ENCODE measurements at places on chromosomes 1 and 21.
A peak's percentile ranks its signal among the peaks of the same experiment; 100 is the strongest.

GRCh38 chr21:38115870-38116269 lies 140.9 kb upstream of the KCNJ15 start:
- DNase-seq = no peak

DNA sequence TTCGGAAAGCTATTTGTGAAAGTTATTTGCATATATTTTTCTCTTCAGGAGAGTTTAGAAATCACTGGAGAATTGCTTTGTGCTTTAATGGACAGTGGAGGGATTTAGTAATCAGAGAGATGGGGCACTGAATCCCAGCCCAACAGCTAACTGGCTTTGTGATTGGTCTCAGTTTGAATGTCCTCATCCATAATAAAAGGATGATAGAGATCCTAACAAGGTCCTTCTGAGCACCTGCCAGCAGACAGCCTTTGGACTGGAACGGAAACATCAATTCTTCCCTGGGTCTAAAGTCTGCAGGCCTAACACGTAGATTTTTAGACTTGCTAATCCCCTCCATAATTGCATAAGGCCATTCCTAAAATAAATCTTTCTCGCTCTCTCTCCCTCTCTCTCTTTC lies 112.0 kb upstream of the ADAMTS5 start:
- no peak for DNase-seq

DNA sequence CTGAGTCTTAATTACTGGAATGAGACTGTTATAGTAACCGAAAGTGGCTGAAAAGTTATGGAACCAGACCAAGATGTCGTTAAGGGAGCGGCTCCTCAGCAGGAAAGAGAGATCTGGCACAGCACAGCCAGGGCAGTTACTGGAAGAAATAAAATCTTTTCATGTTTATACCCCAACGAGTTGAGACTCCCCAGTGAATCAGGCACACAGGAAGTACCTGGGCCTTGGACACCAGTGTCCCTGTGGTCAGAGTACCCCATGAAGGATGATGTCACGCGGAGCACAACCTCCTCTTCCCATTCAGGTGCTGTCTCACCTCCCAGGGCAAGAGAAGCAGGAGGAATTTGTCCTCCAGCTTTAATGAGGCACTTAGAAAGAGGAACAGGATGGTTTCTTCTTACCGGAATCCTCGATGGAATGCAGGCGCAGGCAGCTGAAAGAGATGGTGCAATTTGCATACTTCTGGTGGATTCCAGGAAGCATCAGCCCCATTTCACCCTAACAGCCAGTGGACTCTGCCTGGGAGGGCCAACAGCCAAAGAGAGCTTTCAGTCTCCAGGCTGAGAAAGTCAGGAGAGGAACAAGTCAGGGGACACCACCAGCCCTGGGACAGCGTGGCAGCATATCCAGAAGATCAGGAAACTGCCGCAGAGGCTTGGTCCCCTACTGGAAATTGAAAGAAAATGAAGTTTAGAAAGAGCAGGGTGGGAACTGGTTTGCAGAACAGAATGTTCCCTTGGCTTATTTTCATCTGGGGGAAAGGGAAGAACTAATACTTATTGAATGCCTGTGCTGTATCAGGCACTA lies 35.9 kb upstream of the CTTNBP2NL start:
- peak; percentile 88 for DNase-seq

GRCh38 chr1:59640851-59641250 lies 173.9 kb upstream of the HOOK1 start:
- DNase-seq = no peak

- DNase-seq = peak; percentile 55
These were observed 116.3 kb downstream of the EPHB2 start for GRCh38 chr1:22826604-22827580.

GRCh38 chr1:29096231-29096886 lies 27.3 kb downstream of the TMEM200B start:
- no peak for DNase-seq

DNA sequence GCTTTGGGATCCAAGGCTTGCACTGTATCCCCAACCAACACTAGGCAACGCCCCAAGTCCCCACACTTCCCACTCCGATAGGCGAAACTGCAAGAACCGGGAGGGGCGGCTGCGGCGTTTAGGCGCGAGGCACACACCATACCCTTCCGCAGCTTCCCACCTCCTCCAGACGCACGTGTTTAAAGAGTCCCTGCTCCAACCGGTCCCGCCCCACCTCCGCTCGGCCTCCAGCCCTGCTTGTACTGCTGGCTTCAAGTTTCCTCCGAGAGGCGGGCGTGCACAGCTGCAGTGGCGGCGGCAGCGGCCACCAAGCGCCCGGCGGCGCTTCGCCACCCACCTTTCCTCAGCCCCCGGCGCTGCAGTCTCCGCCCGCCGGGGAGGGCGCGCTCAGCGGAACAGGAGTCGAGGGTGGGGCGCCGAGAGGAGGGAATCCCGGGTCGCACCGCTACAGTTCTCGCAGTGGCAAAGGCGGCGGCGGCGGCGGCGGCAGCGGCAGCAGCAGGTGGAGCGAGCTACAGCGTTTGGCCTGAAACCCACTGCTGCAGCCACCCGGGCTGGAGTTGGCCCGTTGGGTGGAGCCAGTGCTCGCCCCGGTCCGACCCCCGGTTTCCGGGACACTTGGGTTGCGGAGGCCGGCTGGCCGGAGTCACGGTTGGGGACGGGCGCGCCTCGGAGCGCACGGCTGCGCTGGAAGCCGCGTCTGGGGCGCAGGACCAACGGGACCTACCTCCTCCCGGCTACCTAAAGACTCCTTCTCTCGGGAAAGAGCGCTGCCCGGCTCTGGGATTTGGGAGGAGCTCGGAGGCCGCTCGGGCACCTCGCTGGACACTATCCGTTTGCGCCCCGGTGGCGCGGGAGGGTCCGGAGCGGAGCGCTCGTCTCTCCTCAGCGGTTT lies at the start of gene CNIH3:
Gene CNIH3, plus strand, starts transcription at position 457 of the 895 bp plus-strand sequence. CDS start 858 bp downstream, outside the sequence.
- DNase-seq = peak; percentile 72

- no peak for DNase-seq
These were observed 6.6 kb upstream of the FCRL6 start for GRCh38 chr1:159795534-159795933.

DNA sequence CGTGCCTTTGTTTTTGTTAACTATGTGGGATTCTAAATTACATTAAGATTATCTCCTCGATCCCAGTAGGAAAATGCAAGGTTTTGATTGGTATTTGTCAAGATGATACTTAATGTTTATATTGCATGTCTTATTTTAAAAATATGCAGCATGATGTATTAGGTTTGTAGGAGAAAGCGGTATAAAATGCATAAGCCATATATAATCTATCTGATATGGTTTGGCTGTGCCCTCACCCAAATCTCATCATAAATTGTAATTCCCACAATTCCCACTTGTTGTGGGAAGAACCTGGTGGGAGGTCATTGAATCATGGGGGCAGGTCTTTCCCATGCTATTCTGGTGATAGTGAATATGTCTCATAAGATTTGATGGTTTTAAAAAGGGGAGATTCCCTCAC lies 198.1 kb upstream of the NCAM2 start:
- no peak for DNase-seq

DNA sequence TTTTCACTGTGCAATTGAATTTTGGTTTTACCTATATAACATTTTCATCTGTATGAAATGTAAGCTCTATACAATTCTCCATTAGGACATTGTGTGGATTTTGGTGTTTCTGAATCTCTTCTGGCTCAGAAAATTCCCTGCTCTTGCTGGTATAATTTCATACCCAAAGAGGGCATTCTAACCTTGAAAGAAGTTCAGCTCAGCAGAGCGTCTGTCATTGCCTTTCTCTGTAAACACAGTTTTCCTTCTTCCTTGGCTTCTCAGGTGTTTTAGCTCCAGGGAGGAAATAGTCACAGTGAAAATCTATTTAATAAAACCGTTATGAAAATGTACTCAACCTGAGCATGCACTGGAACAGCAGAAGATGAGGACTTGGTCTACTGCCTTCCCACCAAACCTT lies 16.0 kb downstream of the DISC1 start:
- DNase-seq = no peak

DNA sequence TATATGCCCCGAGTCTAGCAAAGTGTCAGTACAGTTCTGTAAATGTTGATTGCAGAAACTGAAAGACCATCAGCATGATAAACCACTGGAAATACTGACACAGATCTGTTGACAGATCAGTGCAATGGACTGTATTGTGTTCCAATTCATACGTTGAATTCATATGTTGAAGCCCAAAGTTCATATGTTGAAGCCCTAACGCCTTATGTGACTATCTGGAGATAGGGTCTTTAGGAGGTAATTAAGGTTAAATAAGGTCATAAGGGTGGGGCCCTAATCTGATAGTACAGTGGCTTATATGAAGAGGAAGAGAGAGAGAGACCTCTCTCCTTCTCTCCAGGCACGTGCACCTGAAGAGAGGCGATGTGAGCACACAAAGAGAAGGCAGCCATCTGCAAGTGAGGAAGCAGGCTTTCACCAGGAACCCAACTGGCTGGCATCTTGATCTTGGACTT lies 144.7 kb downstream of the MRPL39 start:
- DNase-seq = no peak

GRCh38 chr1:219692981-219693380 lies 80.1 kb upstream of the ZC3H11B start:
- DNase-seq = no peak

- no peak for DNase-seq
These were observed 61.2 kb downstream of the EDARADD start for GRCh38 chr1:236455243-236455642.

GRCh38 chr1:202807926-202808757 lies at the start of gene KDM5B:
Gene KDM5B, minus strand, starts transcription at chr1:202808421. Its CDS starts 116 bp downstream, at chr1:202808305.
- DNase-seq = peak; percentile 87

GRCh38 chr1:41413748-41414281 lies 52.6 kb downstream of the FOXO6 start:
- DNase-seq = no peak

DNA sequence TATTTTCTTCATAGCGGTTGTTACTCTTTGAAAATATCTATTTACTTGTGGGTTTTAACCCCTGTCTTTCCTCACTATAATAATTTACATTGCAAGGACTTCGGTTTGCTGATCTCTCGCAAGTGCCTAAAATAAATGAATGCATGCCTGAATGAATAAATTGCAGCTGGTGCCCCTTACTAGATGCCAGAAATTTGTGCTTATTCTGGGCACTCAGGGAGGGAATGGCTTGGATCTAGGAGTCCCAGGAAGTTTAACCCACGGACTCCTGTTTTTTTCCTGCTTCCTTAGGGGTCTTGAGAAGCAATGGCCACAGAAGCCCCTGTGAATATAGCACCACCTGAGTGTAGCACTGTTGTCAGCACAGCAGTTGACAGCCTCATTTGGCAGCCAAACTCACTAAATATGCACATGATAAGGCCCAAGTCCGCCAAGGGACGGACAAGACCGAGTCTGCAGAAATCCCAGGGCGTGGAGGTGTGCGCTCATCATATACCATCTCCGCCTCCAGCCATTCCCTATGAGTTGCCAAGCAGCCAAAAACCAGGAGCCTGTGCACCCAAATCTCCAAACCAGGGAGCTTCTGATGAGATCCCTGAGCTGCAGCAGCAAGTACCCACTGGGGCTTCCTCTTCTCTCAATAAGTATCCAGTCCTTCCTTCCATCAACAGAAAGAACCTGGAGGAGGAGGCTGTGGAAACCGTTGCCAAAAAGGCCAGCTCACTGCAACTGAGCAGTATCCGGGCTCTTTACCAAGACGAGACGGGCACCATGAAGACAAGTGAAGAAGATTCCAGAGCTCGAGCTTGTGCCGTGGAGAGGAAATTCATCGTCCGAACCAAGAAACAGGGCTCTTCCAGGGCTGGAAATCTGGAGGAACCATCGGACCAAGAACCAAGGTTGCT lies 4.2 kb upstream of the PLA2G2C start:
- no peak for DNase-seq

DNA sequence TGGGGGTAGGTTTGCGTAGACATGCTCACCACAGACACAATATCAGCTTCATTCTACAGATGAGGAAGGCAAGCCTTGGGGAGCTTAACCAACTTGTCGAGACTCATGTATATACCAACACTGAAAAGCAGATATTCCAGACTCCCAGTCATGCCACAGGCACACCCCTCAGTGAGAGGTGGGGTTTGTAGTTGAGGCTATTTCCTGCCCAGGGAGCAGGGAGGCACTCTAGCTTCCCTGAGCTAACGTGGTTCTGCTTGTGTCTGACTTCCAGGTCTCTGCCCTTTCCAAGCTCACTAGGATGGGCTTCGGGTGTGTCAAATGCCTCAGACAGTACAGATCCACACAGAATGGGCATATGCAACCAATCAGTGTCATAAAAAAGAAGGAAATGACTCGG lies 122.3 kb upstream of the RUNX1 start:
- no peak for DNase-seq

GRCh38 chr1:208990456-208990855 lies 593.1 kb upstream of the CAMK1G start:
- no peak for DNase-seq

GRCh38 chr1:87743256-87743655 lies 414.6 kb downstream of the LMO4 start:
- no peak for DNase-seq

- DNase-seq = peak; percentile 18
These were observed 104.8 kb downstream of the ATP5PO start for GRCh38 chr21:33810766-33811165.

DNA sequence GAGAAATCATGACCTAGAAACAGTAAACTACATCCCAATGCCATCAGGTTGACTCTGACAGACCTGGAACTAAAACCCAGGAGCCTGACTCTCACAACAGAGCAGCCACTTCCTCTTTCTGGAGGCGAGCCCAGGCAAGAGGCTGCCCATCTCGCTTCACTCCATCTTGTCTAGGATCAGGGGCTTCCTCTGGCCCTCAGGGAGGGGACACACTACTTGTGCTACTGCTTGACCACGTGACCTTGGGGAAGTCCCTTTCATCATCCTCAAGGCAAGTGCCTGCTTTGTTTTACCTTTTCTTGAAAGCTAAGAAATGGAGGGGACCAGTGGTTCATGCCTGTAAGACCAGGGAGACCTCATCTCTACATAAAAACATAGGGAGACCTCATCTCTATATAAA lies 2.6 kb upstream of the TENT5B start:
- DNase-seq = no peak

- no peak for DNase-seq
These were observed 37.3 kb downstream of the TMEM53 start for GRCh38 chr1:44636688-44637598.

DNA sequence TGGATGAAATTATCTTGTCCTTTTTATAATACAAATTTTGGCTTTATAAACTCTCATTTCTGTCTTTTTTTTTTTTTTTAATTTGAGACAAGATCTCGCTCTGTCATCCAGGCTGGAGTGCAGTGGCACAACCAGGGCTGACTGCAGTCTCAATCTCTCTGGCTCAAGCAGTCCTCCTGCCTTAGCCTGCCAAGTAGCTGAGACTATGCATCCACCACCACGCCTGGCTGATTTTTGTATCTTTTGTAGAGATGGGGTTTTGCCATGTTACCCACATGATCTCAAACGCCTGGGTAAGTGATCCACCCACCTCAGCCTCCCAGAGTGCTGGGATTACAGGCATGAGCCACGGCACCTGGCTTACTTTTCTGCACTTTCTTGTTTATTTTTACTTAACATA lies 7.5 kb downstream of the TOR1AIP1 start:
- DNase-seq = no peak

GRCh38 chr1:181659321-181659957 lies 176.1 kb downstream of the CACNA1E start:
- no peak for DNase-seq

GRCh38 chr1:228329887-228330286 lies 76.7 kb downstream of the TRIM11 start:
- no peak for DNase-seq

- no peak for DNase-seq
These were observed 20.1 kb downstream of the CR2 start for GRCh38 chr1:207474210-207474609.
